Stimulated activated CD4-positive, alpha-beta T cell treated with anti-CD3 and anti-CD28 coated beads, TNF-alpha, amount 100 ng/mL, for 24 hours (primary cell): ENCODE measurements at places on chromosomes 1 and 21.
A peak's percentile ranks its signal among the peaks of the same experiment; 100 is the strongest.

- no peak for DNase-seq
Observed at GRCh38 chr1:110184446-110184845, 25.7 kb upstream of the KCNC4 start.

GRCh38 chr21:15713412-15713811, 16.4 kb upstream of the USP25 start:
- no peak for DNase-seq

DNA sequence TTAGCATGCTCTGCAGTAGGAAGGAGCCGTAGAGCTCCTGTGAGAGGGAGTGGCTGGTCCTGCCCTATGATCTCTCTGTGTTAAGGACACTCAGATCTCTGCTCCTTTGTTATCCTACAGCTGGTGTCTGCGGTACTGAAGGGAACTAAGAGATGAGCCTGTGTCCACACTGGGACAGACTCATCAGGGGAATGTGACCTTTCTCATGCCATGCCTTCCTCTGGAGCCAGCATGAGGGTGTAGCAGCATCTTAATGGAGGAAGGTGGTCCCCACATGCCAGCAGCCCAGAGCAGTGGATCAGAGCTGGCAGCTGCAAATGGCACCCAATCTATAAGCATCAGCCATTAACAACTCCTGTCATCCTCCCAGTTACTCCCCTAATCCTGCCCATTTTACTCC, 24.7 kb upstream of the GUCA2B start:
- no peak for DNase-seq

- no peak for DNase-seq
Observed at GRCh38 chr1:224252479-224252878, 69.4 kb downstream of the DEGS1 start.

GRCh38 chr1:239386453-239387303, at the start of gene CHRM3:
Gene CHRM3, plus strand, starts transcription at chr1:239386568. Its CDS starts 520,884 bp downstream, at chr1:239907452.
- DNase-seq = peak; percentile 36

GRCh38 chr1:46617108-46617800, 643 bp upstream of the MOB3C start:
- no peak for DNase-seq

- DNase-seq = no peak
Observed at GRCh38 chr1:162627662-162628296, 4.5 kb upstream of the DDR2 start.

DNA sequence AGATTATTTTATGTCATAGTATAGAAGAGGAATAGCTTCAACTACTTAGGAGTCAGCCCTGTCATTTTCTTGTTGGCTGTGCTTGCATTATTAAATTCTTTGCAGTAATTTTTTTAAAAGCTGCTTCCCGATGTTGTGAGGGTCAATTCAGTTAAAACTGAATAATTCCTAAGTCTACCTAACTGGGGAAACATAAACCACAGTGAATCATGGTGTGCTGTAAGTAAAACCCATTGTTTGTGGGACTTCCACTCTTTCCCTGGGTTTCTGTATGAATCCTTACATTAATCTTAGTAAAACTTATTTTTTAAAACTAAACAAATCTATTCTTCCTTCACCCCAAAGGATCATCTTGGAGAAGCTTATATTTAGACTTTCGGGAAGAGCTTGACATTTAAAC, 4.4 kb downstream of the SUCO start:
- no peak for DNase-seq

DNA sequence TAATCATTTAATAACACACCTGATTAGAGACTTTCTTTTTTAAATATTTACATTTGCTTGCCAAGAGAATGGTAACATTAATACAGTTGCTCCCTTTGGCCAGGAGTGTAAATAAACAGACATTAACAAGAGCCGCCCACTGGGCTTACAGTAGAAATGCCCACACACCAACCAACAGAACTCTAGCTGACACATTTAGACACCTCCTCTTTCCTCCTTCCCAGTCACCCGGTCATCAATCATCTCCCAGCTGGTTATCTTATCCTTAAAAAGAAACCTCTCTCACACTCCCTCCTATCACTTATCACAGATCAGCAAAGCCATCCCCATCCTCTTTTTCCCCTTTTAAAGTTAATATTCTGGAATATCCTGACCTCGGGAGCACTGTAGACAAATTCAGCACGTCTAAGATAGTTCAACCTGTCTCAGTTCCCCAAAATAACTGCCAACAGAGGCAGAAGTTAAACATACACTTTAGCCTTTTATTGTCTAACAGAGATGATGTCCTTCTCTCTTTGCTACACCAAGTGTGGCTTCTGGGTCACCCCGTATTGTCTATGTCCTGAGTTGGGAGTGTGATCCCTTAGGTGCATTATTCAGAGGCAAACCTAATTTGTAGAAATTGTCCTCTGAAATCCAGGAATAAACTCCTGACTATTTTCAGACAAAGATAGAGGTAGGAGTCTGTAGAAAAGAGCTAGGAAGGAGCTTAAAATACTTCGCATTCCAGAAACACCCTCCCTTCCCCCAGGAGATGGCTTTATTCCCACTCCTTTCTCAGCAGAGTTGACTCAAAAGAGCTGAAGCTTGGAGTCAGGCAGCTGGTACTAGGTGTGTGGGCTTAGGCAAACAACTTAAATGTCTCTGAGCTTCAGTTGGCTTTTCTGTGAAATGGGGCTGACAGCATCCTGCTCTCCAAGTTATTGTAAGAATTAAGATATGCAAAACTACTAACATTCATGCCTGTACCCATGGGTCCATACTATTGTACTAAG, 8.8 kb downstream of the MYCL start:
- no peak for DNase-seq

DNA sequence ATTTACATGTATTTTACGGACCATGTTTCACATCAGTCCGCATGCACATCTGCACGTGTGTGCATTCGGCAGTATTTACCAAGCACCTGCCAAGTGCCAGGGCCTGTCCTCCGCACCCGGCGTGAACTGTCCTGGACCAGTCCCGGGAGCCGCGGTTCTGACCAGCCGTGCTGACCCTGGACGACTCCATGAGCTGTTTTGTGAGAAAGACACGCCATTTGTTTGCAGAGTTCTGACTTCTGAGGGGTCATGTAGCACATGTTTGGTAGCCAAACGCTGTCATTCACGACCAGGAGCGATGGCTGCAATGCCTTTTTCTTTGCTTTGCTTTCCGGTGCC, 3.3 kb upstream of the OLIG2 start:
- DNase-seq = no peak

- no peak for DNase-seq
Observed at GRCh38 chr1:23639460-23640095, 52.0 kb upstream of the RPL11 start.
